ENCODE measurements at places on chromosomes 7 and 10.

- DNase-seq = no peak
Observed at GRCh38 chr10:100265821-100266485, 1.5 kb downstream of the CWF19L1 start.

GRCh38 chr7:134546955-134547354 is 2.0 kb upstream of the AKR1B15 start:
- DNase-seq = no peak

- DNase-seq = no peak
Observed at GRCh38 chr7:5666361-5666760, 115.1 kb downstream of the RNF216 start.

GRCh38 chr10:5466451-5467206 is 32.7 kb downstream of the CALML5 start:
- DNase-seq = no peak

GRCh38 chr10:132545659-132546367 is 8.2 kb downstream of the INPP5A start:
- no peak for DNase-seq

- no peak for DNase-seq
Observed at GRCh38 chr7:8639668-8640067, 206.3 kb downstream of the NXPH1 start.

DNA sequence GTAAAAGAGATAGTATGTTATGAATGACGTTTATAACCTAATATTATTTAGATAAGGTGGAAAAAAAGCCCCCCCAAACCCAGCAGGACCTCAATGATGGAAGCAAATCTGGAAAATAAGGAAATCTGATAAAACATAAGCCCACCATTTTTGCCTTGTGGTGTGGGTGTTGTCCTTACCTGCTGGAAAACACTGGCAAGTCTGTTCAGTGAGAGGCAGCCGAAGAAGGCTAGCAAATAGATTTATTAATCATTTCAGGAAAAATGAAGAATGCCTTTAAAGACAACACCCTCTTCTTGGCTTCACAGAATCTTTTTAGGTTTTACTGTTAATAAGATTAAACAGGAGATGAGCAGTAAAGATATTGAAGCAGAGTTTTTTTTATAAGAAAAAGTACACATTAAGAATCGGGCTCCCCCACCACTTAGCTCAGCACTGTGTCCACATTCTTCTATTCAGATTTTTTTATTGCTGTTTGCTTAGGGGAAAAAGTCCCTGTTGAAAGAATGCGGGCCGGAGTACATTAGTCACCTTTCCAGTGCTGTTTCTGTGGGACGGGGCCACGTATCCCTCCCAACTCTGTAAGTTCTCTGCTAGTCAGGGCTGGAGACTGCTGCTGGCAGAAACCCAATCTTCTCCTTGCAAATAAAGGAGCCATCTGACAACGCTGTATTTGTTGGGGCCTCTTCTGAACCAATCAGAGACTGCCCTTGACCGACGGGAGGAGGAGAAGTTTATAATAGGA is 104.1 kb downstream of the EVX1 start:
- DNase-seq = no peak

DNA sequence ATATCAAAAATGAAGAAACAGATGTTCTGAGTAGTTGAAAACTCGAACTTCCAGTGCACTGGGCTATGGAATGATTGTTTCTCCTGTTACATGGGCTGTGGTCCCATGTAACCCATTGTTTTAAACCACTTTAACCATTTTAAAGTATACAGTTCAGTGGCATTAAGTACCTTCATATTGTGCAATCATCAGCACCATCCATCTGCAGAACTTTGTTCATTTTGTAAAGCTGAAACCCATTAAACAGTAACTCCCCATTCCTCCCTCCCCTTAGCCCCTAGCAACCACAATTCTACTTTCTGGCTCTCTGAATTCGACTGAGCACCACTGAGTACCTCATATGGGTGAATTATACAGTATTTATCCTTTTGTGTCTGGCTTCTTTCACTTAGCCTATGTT is 217.4 kb downstream of the LRMDA start:
- DNase-seq = no peak

DNA sequence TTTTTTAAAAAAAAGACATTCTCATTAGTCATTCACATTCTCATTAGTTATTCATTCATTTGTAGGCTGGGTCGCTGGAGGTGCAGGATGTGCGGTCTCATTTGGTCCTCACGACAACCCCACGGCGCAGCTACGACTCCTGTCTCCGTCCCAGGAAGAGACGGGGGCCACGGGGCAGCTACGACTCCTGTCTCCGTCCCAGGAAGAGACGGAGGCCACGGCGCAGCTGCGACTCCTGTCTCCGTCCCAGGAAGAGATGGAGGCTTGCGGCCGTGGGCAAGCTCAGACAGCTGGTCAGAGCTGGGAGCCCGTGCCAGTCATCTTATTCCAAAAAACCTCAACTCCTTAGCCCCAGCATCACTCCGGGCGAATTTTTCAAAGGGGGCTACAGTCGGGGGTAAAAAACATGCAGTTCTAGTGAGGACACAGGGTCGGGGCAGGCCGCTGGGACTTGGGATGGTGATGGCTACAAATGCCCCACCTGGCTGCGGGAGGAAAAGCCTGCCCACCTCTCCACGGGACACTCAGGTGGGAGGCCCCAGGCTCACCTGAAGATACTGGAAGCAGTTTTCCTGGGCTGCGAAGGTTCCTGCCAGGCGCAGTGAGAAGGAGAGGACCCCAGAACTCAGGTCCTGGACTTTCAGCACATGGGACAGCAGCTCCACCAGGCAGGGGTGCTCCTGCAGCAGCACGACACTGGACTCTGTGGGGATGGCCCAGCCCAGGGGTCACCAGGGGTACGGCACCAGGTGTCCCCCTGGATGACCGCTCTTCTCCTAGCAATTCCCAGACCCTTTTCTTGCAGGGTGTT is 8.3 kb downstream of the BRAT1 start:
- no peak for DNase-seq

GRCh38 chr10:70374775-70375614 is 7.4 kb downstream of the LRRC20 start:
- no peak for DNase-seq

DNA sequence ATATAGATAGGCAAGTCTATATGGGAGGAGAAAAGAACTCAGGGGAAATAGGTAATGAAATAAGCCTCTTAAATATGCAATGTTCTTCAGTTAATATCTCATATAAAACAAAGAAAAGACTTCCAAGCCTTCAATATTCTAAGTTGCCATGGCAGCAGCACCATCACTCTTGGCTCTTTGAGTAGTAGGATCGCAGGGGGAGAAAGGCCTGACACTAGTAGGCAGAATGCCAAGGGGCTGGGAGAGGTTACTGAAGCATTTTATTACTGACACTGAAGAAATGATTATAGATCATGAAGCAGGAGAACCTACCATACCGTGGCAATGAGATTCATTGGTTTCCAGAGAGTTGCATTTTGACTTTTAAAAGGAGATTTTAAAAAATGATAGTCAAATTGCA is 193.9 kb downstream of the NXPH1 start:
- DNase-seq = no peak

GRCh38 chr10:43340619-43341018 is 30.8 kb upstream of the FXYD4 start:
- no peak for DNase-seq

- DNase-seq = no peak
Observed at GRCh38 chr10:80463868-80464267, 9.8 kb downstream of the TSPAN14 start.

GRCh38 chr7:43113622-43114457 is 1.4 kb downstream of the HECW1 start:
- no peak for DNase-seq

DNA sequence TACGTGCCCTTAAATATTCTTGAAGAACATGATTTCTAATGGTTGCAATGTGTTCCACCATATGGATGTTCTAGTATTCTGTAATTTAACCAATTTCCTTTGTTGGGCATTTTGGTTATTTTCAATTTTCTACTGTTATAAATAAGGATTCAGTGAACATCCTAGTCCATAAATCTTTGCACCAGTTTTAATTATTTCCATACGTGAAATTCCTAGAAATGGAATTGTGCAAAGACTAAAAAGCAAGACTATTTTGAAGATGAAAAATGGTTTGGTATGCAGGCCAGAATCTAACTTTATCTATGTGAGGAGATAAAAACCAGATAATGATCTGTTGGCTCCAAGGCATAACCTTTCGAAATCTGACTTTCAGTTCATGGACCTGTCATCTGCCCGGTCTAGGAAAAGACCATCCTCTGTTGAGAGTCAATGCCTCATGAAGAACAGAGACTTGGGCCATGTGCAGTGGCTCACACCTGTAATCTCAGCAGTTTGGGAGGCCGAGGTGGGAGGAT is 633.2 kb upstream of the NRP1 start:
- DNase-seq = no peak

DNA sequence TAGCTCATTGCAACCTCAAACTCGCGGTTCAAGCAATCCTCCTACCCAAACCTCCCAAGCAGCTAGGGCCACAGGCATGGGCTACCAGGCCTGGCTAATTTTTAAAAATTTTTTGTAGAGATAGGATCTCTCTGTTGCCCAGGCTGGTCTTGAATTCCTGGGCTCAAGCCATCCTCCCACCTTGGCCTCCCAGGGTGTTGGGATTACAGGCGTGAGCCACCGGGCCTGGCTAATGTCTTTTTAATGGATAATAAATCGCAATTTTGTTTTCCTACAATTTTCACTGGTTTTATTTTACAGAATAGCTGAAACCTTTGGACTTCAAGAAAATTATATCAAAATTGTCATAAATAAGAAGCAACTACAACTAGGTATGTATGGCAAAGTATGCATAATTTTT is 10.9 kb downstream of the NUB1 start:
- no peak for DNase-seq

DNA sequence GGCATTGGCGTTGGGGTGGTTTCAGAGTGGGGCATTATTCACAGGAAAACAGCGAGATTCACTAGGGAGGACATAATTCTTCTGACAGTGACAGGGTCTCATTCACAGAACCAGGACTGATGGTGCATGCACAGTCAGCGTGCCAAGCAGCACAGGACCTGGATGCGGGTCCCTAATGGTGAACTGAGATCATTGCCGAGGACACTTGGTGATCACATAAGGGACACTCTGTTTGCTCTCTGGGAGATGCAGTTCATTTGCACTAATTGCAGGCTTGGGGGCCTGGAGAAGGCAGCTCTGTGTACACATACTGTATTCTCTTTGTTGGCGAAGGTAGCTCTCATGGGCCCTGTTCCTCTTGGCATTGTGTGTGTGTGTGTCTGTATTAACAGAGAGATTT is 716.1 kb downstream of the PHTF2 start:
- no peak for DNase-seq

GRCh38 chr7:83096065-83096580 is 66.6 kb downstream of the PCLO start:
- DNase-seq = no peak

GRCh38 chr10:25157650-25158049 is 17.2 kb upstream of the GPR158 start:
- DNase-seq = no peak

- DNase-seq = no peak
Observed at GRCh38 chr10:110694820-110695538, 50.8 kb downstream of the RBM20 start.

GRCh38 chr7:73342645-73343044 is 14.7 kb downstream of the FKBP6 start:
- no peak for DNase-seq

GRCh38 chr10:11685787-11686218 is 56.4 kb upstream of the ECHDC3 start:
- no peak for DNase-seq

- DNase-seq = no peak
Observed at GRCh38 chr7:28211006-28211405, 30.4 kb upstream of the JAZF1 start.

DNA sequence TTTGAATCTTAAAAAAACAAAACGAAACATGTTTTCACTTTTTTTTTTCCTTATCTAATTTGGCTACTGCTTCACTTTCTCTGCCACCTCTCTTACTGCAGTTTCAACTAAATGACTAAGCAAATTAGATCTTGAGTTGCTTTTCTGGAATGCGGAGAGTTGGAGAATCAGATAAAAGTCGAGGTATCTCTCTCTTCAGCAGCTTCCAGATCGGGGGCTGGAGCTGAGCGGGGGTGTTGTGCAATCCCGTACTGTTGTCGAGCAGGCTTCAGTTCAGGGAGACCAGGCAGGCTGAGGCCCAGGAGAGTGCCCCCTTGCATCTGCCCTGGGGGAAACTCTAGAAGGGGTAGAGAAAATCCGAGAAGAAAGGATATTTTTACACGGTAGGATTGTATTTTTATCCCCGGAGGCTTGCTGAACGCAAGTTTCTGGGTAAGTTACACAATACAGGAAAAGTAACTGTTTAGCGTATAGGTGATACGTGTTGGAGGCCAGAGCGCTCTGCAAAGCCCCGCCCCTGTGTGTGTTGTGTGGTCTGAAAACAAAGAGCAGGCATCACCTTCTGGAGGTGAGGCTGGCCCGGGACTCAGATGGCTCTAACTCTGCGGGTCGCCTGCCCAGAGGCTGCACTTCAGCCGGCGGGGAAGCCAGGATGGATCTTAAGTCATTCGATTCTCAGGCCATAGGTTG is 116.6 kb downstream of the KLF6 start:
- DNase-seq = peak; percentile 25

- DNase-seq = no peak
Observed at GRCh38 chr10:97713339-97713825, at the start of gene MARVELD1. MARVELD1 (plus strand) TSS chr10:97713730; CDS start chr10:97713877, 147 bp downstream.

- no peak for DNase-seq
Observed at GRCh38 chr10:130808243-130808642, 503.3 kb downstream of the TCERG1L start.

- DNase-seq = no peak
Observed at GRCh38 chr10:91220954-91221675, 652 bp downstream of the PCGF5 start.

- DNase-seq = no peak
Observed at GRCh38 chr10:22816298-22816653, 101.9 kb upstream of the PIP4K2A start.

- DNase-seq = no peak
Observed at GRCh38 chr10:88382699-88383098, 200.4 kb downstream of the RNLS start.

DNA sequence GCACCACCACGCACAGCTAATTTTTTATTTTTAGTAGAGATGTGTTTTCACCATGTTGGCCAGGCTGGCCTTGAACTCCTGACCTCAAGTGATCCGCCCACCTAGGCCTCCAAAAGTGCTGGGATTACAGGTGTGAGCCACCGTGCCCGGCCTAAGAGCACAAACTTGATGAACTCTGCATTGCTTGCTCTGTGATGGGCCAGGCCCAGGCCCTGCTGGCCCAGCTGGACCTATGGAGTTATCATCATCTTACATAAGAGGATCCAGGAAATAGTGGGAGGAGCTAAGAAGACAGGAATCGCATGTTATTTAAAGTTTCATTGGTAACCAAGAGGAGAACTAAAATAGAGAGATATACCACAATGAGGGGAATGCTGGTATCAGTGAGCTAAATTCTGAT is 86.9 kb downstream of the DAGLB start:
- DNase-seq = no peak

- no peak for DNase-seq
Observed at GRCh38 chr10:96660297-96660696, 60.0 kb downstream of the PIK3AP1 start.

- DNase-seq = no peak
Observed at GRCh38 chr7:123755338-123755737, 6.5 kb upstream of the WASL start.

GRCh38 chr10:110789604-110790433 is 81.9 kb upstream of the PDCD4 start:
- no peak for DNase-seq

Data from stimulated activated CD4-positive, alpha-beta T cell treated with anti-CD3 and anti-CD28 coated beads, TNF-alpha, amount 100 ng/mL, for 1 hour (primary cell).